Activated T-cell treated with anti-CD3 and anti-CD28 coated beads, Interleukin-2, amount 50 U/mL, for 1 hour (primary cell): ENCODE measurements at places on chromosomes 5 and 9.

GRCh38 chr5:131262953-131263541 lies 806 bp upstream of the CDC42SE2 start:
- DNase-seq = no peak

DNA sequence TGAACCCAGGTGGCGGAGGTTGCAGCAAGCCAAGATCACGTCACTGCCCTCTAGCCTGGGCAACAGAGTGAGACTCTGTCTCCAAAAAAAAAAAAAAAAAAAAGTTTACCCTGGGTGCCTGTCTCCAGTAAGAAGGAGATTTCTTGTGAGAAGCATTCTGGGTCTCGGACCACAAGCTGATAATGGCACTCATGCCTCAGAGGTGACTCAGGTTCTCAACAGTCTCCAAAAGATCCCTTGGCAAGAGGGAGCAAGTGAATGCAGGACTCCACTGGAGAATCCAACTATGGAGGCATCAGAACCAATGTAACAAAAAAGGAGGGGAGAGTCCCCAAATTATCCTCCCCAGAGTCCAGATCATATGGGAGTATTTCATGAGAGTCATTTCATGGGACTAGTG lies 106.0 kb upstream of the LRRTM2 start:
- no peak for DNase-seq

DNA sequence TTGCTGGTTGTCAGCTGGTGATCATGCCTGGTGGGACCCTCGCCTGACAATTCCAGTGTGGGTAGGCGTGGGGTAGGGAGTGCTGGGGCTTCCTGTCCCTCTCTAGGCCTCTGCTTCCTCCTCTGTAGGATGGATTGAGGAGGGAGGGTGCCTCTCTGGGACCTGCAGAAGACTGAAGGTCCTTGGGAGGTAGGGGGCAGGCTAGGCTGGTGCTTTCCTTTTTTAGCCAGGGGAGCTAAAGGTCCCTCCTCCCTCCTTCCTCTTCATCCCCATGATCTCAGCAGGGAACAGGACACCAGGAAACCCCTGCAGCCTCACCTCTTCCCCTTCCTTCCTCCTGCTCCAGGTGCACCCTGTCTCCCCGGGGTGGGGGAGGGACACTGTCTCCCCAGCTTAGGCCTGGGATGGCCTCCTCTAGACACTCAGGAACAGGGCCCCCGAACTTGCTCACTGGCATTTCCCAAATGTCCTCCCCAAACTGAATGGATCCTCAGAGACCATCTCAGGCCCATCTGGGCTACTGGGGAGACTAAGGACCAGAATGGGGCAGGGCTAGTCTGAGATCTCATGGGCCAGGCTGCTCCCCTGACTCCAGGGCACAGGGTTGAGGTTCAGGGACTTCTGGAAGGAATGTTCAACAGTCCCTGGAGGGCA lies 8.4 kb downstream of the SH2D3C start:
- DNase-seq = no peak

- DNase-seq = no peak
Measured at GRCh38 chr9:343773-344172, 129.1 kb downstream of the DOCK8 start.

DNA sequence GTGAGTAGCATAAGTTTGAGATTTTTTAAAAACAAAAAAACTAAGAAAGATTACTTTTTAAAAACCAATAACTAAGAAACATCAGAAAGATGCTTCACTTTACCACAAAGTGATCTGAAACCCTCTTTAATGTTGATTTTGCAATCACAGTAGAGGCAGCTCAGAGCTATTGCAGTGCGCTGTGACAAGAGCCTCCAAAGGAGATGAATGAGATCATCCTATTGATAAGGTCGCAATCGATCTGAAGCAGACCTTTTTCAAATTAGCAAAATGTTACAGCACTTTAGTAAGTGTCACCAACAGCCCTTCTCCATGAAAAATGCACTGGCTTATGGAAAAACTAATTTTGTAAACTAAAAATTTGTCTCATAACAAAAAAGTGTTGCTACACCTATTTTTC lies 284.6 kb upstream of the EFNA5 start:
- no peak for DNase-seq

GRCh38 chr5:135995976-135996375 lies 32.8 kb upstream of the TGFBI start:
- DNase-seq = no peak

GRCh38 chr9:127139775-127140174 lies 17.3 kb upstream of the ANGPTL2 start:
- DNase-seq = no peak

GRCh38 chr5:122469384-122469919 lies 157.4 kb downstream of the SNCAIP start:
- no peak for DNase-seq

GRCh38 chr9:77125665-77126064 lies 51.7 kb upstream of the VPS13A start:
- no peak for DNase-seq

GRCh38 chr5:102865510-102866236 lies 110.6 kb downstream of the PAM start:
- DNase-seq = peak; percentile 25

DNA sequence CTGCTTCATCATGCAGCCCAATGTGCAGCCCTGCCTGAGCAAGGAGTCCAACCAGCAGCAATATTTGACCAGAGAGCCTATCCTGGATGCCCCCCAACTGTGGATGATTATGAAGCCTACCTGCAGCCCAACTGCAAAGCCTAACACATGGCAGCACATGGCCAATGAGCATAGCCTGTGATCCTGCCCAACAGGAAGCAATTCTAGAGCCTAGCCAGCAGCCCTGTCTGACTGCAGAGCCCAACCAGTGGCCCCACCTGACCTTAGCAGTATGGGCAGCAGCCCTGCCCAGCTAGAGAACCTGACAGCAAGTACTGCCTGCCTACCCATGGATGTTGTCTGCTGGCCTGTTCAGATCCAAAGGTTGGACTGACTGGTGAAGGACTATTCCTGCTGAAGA lies 97.3 kb upstream of the SH3GL2 start:
- DNase-seq = no peak

DNA sequence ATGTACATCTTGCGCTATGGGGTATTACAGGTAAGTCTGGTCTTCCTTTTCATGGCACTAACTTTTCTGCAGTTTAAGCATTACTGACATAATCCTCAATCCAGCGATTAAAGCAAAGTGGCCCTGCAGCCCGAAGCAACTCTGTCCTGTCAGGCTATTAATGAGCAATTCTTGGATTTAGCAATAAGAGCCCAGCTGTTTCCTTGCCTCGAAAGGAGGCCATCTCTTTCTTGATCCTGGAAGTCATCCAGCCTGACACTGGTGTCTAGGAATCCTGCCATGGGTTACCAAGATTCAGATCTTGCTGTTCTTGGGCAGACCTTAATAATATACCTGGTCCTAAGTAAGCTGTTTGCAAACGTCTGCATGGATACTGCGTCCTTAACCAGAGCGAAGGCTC lies 102.0 kb downstream of the RFK start:
- no peak for DNase-seq

DNA sequence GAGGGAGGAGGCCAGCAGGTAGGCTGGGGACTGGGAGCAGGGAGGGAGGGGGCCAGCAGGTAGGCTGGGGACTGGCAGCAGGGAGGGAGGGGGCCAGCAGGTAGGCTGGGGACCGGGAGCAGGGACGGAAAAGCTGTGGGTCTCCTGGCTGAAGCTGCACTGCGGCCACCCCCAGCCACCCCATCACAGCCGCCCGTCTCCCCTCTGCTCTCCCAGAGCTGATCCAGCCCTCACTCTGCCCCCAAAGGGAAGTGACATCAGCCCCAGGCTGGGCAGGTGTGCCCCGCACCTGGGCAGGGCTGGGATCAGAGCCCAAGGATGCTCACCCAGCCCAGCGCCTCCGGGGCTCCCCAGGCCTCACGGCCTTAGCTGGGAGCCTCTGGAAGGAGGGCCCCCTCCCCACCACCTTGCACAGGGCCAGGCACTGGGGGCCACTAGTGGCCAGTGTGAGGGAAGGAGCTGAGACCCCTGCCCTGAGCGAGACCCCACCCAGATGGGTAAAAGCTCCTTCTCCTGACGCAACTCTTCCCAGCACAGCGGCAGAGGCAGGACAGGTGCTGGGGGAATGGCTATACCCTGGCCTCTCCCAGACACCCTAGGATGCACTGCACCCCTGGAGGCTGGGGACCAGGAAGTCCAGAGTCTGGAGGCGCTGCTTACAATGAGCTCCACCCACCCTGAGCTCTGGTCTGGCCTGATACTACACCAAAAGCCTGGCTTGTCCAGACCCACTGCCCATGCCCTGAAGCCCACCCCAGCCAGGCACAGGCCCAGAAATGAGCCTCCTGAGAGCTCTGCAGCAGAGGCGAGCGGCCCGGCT lies 11.6 kb downstream of the AGPAT2 start:
- DNase-seq = no peak

DNA sequence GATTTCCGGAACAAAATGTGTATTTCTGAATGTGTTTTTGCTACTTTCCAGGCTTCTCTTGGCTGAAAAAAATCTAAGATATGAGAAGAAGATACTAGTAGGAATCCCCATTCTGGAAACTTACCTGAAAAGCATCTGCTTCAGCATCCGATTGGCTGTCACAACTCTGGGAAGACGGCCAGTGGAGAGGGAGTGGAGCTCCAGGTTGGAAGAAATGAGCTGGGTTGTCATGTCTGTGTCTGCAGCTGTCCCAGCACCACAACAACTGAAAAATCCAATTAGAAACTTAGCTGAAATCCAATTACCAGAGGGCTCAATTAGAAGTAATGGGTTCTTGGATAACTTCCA lies 3.0 kb downstream of the PSMB7 start:
- no peak for DNase-seq

- no peak for DNase-seq
Measured at GRCh38 chr5:88675708-88676636, 207.0 kb downstream of the MEF2C start.

DNA sequence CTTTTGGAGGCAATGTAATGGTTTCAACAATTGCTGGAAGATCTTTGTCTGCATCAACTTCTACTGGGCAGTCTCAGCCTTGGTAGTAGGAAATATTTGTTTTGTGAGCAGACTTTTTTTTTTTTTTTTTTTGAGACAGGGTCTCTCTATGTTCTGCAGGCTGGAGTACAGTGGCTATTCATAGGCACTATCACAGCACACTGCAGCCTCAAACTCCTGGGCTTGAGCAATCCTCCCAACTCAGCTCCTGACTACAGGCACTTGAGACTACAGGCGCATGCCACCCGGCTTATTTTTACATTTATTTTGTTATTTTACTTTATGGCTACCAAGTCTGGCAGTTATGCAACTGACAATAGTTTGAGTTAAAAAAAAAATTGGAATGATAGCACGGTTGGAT lies 187.3 kb downstream of the SNX18 start:
- DNase-seq = no peak

DNA sequence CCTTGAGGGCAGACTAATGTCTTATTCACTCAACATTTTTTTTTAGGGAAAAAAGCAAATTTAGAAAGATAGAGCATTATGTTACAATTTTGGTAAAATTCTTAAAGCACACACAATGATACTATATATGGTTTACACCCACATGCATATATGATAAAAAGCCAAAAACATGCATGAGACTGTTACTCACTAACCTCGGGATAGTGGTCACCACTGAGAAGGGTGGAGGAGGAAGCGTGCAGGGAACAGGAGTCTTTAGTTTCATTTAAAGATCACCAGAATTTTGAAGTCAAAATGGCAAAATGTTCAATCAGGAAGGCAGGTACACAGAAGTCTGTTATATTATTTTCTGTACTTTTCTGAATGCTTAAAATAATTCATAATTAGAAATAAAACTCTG lies 9.2 kb downstream of the ARL15 start:
- DNase-seq = no peak

DNA sequence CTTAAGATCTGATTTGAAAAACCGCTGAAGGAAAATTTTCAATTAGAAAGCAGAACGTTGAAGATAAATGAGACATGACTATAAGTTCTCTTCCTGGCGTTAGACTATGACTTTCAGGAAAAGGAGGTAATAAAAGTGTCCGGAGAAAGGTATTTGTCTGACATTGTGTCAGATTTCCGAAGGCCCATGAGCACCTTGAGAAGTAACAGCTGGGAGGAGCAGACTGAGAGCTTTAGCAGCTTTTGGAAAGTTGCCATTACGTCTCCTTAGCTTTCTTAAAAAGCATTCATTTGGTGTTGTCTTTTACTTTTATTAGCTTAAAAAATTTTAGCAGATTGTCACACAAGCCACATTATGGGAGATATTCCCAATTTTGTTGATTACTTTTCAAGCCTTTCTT lies 363.5 kb downstream of the NDUFS4 start:
- no peak for DNase-seq

DNA sequence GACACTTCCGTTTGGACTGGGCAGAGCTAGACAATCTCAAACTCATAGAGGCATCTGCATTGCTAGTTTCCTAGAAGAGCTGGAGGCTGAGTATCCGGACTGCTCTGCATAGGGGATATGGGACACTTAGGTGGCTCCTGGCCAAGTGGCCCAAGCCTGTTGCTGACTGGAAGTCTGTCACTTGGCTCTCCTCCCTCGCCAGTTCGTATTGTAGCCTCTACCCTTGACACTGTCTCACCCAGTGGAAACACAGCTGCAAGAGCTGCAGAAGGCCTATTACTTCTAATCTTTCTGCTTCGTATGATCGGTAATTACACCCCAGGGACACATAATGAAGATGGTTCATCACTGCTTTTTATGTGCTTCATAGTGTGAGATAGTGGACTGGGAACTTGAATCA lies 34.7 kb downstream of the ITGA1 start:
- DNase-seq = no peak

- DNase-seq = no peak
Measured at GRCh38 chr5:135371622-135372232, 27.3 kb downstream of the MACROH2A1 start.

- DNase-seq = peak; percentile 92
Measured at GRCh38 chr9:27572918-27573633, at the start of gene C9orf72. Gene C9orf72 (minus strand): TSS chr9:27573481. CDS start chr9:27567120, 6,361 bp downstream.

DNA sequence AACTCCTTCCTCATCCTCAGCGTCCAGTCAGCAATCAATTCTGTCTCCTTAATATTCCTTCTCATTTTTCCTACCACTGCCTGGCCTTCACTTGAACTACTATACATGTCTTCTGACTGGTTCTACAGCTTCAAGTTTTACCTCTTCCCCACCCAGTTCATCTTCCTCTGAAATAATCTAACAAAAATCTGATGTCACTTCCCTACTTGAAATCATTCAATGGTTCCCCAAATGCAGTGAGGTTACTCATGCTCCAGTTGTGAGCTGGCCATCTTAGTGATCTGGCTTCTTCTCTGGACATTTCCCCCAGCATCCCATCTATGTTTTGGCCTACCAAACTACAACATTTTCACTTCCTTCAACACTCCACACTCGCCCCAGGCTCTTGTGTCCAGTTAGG lies 14.9 kb upstream of the TMEM267 start:
- DNase-seq = no peak

GRCh38 chr9:89701221-89701798 lies 96.5 kb downstream of the GADD45G start:
- DNase-seq = peak; percentile 42
